ENCODE measurements at places on chromosomes 1 and 21. TPM values are rescaled to one million over a fixed set of nuclear protein-coding genes. Genes with fewer than 3 reads are reported as not detected.

The FAM72D gene
- total RNA-seq: 9.4 TPM

The PRDM16 gene
- total RNA-seq: not detected

The OLIG1 gene
- total RNA-seq: not detected

The HMGCS2 gene
- not detected for total RNA-seq

The ANGPTL3 gene
- total RNA-seq: not detected

The KAZN gene
- 0.18 TPM for total RNA-seq

The HSD3B2 gene
- total RNA-seq: not detected

The NT5C1A gene
- total RNA-seq: not detected

The GUCA2A gene
- not detected for total RNA-seq

The SMCP gene
- not detected for total RNA-seq

The ITLN2 gene
- not detected for total RNA-seq

The HAO2 gene
- not detected for total RNA-seq

The KRTAP11-1 gene
- total RNA-seq: not detected

The TEX38 gene
- total RNA-seq: not detected

The RIPK4 gene
- 0.18 TPM for total RNA-seq

The TCEA3 gene
- 1.7 TPM for total RNA-seq

The KCNT2 gene
- not detected for total RNA-seq

The TOE1 gene
- 46.4 TPM for total RNA-seq

The MARK1 gene
- 0.09 TPM for total RNA-seq

The ORC1 gene
- total RNA-seq: 39.8 TPM

The TCHHL1 gene
- not detected for total RNA-seq

The NHLH2 gene
- total RNA-seq: not detected

The ARTN gene
- 0.49 TPM for total RNA-seq

The PTGER3 gene
- not detected for total RNA-seq

The SERTAD4 gene
- not detected for total RNA-seq

The HSD11B1 gene
- total RNA-seq: 0.59 TPM

The CFHR2 gene
- not detected for total RNA-seq

The PPM1J gene
- not detected for total RNA-seq

The SLC9C2 gene
- total RNA-seq: not detected

The SHISA4 gene
- 0.24 TPM for total RNA-seq

The ZNF695 gene
- total RNA-seq: 0.38 TPM

The PLD5 gene
- not detected for total RNA-seq

The OPRD1 gene
- not detected for total RNA-seq

The SELL gene
- total RNA-seq: 48.5 TPM

The SPRR4 gene
- not detected for total RNA-seq

The RBP7 gene
- not detected for total RNA-seq

The VCAM1 gene
- total RNA-seq: 3.5 TPM

The NSL1 gene
- total RNA-seq: 42.0 TPM

The OR2G6 gene
- not detected for total RNA-seq

The PGM1 gene
- total RNA-seq: 28.3 TPM

The FCRL4 gene
- not detected for total RNA-seq

The CDCA8 gene
- 39.6 TPM for total RNA-seq

The TACSTD2 gene
- not detected for total RNA-seq

The NMNAT1 gene
- 11.3 TPM for total RNA-seq

The TNFRSF4 gene
- 180 TPM for total RNA-seq

The PGLYRP4 gene
- total RNA-seq: not detected

The IGSF9 gene
- 0.04 TPM for total RNA-seq

All from CD8-positive, alpha-beta memory T cell (primary cell).